Stimulated activated naive B cell treated with anti-CD40 and anti-IgM and Interleukin-4, amounts not matched to agents 10 μg/mL and 1 μg/mL and 100 μg/mL, for 72 hours (primary cell): ENCODE measurements at places on chromosomes 7 and 10.

GRCh38 chr10:91201213-91201996 lies 19.1 kb upstream of the PCGF5 start:
- peaks cover 17% of the 10 kb centered on the region for H3K36me3 ChIP-seq
- H3K4me3 ChIP-seq, result peak overlapping the region; percentile 68
- peaks cover 87% of the 10 kb centered on the region for H3K4me1 ChIP-seq
- peak overlapping the region; percentile 95 for H3K27ac ChIP-seq

DNA sequence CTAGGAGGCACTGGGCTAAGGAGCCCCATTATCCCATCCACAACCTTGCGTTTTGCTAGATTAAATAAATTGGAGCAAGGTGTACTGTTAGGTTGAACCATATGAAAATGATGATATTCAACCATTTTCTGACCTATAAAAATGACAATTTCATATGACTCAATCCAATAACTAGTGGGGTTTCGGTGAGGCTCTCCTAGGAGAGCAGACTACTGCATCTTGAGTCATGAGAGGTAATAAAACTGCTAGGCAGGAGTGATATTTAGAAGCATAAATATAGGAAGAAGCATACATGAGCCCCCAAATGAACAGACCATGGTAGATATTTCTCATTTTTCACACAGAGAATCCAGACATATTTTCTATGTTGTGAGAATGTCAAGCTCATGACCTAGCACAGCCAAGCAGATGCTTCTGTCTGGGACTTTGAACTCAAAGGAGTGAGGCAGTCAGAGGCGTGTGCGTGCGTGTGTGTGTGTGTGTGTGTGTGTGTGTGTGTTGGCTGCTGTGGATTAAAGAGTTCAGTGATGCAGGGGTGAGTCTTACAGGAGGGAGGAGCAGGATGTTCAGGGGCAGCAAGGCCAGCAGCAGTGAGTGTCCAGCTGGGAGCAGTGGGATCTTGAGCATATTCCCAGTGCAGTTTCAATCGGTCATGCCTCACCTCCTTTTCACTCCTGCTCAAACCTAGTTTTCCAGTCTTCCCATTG lies 17.8 kb upstream of the WDR11 start:
- peaks cover 3% of the 10 kb centered on the region for H3K36me3 ChIP-seq
- H3K4me1 ChIP-seq, result peaks cover 3% of the 10 kb centered on the region
- H3K4me3 ChIP-seq, result no peak overlapping the region

- DNase-seq, result no peak
- H3K27ac ChIP-seq, result peak overlapping the region; percentile 82
- peaks cover 59% of the 10 kb centered on the region for H3K4me1 ChIP-seq
- H3K27me3 ChIP-seq, result peaks cover 85% of the 10 kb centered on the region
- H3K4me3 ChIP-seq, result peak overlapping the region; percentile 67
Measured at GRCh38 chr7:101174322-101174854, 5.7 kb downstream of the NAT16 start.

- H3K4me3 ChIP-seq, result no peak overlapping the region
- DNase-seq, result no peak
- H3K36me3 ChIP-seq, result no peaks in the 10 kb centered on the region
- no peaks in the 10 kb centered on the region for H3K27me3 ChIP-seq
- no peak overlapping the region for H3K27ac ChIP-seq
- peaks cover 11% of the 10 kb centered on the region for H3K4me1 ChIP-seq
Measured at GRCh38 chr7:94030634-94031033, 26.5 kb upstream of the BET1 start.

GRCh38 chr10:60170250-60170649 lies 219.4 kb downstream of the ANK3 start:
- no peaks in the 10 kb centered on the region for H3K4me1 ChIP-seq
- H3K4me3 ChIP-seq, result no peak overlapping the region
- DNase-seq, result no peak
- H3K27ac ChIP-seq, result no peak overlapping the region

DNA sequence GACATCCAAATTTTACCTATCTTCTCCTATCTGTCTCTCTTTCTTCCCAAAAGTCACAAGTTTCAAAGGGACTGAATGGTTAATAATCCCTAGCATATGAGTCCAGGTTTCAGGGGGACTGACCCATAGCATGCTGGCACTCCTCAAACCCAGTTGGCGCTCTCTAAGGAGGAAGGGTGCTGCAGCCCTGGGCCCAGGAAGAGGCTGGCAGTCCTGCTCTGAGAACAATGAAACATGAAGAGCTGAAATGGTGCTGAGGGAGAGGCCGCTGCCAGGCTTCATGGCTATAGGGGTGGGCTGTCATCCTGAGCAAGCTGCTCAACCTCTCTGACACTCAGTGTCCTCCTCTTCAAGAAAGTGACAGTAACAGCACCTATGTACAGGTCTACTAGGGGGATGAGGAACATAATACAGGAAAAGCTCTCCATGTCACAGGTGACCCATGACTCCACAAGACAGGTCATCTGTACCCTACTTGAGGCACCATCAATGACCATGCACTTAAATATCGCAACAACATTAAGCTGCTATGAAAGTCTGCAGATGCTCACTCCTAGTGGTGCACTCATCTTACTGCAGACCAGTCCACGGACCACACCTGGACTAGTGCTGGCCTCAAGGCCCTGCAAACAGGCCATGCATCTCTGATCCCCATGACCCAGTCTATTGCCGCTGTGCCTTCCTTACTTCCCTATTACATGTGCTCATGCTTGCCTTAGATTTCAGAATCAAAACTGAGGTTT lies 17.0 kb downstream of the COBL start:
- DNase-seq, result no peak
- no peak overlapping the region for H3K4me3 ChIP-seq
- peaks cover 9% of the 10 kb centered on the region for H3K27me3 ChIP-seq

GRCh38 chr7:17986851-17987250 lies 40.8 kb downstream of the PRPS1L1 start:
- no peak for DNase-seq
- H3K27me3 ChIP-seq, result peaks cover 5% of the 10 kb centered on the region
- H3K36me3 ChIP-seq, result no peaks in the 10 kb centered on the region

- no peaks in the 10 kb centered on the region for H3K27me3 ChIP-seq
- no peaks in the 10 kb centered on the region for H3K4me1 ChIP-seq
Measured at GRCh38 chr10:121873236-121873635, 54.6 kb downstream of the ATE1 start.

- H3K4me3 ChIP-seq, result no peak overlapping the region
- no peaks in the 10 kb centered on the region for H3K27me3 ChIP-seq
- peaks cover 26% of the 10 kb centered on the region for H3K36me3 ChIP-seq
- H3K4me1 ChIP-seq, result peaks cover 14% of the 10 kb centered on the region
Measured at GRCh38 chr7:91850455-91850854, 30.0 kb downstream of the MTERF1 start.

- peaks cover 4% of the 10 kb centered on the region for H3K27me3 ChIP-seq
- H3K27ac ChIP-seq, result no peak overlapping the region
- H3K4me3 ChIP-seq, result no peak overlapping the region
- peaks cover 8% of the 10 kb centered on the region for H3K36me3 ChIP-seq
- H3K4me1 ChIP-seq, result peaks cover 4% of the 10 kb centered on the region
- DNase-seq, result no peak
Measured at GRCh38 chr7:495326-495725, 24.3 kb downstream of the PDGFA start.

DNA sequence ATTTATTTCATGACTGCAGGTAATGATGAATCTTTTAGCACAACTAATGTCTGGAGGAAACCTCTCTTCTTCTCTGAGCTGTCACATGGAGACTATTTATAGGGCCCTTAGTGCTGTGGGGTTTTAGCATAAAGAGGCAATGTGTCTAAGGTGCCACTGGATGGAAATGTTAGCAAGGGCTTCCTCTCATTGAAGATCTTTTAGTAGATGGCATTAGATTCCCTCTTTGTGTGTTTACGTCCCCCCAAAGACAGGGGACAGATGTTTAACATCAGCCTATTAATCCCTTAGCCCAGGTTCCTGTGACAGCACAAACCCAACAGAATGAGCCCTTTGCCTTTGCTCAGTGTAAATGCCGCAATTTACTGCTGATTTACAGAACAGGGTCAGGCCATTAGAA lies 208.6 kb downstream of the SKAP2 start:
- no peaks in the 10 kb centered on the region for H3K4me1 ChIP-seq
- no peak overlapping the region for H3K27ac ChIP-seq
- no peaks in the 10 kb centered on the region for H3K27me3 ChIP-seq

DNA sequence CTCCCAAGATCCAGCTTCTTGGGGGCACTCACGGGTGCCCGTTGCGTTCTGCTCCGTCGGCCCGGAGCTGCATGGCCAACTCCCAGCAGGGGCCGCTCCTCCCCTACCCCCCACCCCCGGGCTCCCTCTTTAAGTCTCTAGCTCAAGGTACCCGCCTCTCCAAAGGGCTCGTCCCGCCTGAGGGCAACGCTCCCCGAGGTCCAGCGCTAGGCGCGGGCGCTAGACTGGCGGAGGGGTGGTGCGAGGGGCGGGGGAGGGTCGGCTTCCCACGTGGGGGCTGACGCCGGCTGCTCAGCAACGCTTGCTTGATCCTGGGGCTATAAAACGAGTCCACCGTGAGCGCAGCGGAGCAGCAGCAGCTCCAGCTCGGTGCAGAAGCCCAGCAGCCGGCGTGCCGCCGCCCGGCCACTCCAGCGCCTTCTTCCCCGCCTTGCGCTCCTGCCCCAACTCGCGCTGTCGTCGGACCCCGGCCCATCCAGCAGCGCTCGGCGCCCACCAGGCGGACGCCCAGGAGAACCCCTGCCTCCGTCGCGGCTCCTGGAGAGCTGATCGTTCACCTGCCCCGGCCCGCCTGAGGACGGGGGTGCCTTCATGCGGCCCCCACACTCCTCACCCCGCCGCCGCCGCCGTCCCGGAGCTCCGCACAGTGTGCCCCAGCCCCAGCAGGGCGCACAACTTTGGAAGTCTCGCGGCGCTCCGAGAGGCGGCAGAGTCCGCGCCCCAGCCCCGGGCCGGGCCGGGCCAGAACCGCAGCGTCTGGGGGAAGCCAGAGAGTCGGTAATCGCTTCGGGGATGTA lies at the start of gene ADRA2A:
ADRA2A (plus strand) TSS at position 348 of the 797 bp plus-strand sequence. CDS start 968 bp downstream, outside the sequence.
- peak; percentile 21 for DNase-seq
- H3K4me1 ChIP-seq, result peaks cover 10% of the 10 kb centered on the region
- H3K4me3 ChIP-seq, result peak within 1 kb of the TSS; percentile 80
- peaks cover 9% of the 10 kb centered on the region for H3K36me3 ChIP-seq

DNA sequence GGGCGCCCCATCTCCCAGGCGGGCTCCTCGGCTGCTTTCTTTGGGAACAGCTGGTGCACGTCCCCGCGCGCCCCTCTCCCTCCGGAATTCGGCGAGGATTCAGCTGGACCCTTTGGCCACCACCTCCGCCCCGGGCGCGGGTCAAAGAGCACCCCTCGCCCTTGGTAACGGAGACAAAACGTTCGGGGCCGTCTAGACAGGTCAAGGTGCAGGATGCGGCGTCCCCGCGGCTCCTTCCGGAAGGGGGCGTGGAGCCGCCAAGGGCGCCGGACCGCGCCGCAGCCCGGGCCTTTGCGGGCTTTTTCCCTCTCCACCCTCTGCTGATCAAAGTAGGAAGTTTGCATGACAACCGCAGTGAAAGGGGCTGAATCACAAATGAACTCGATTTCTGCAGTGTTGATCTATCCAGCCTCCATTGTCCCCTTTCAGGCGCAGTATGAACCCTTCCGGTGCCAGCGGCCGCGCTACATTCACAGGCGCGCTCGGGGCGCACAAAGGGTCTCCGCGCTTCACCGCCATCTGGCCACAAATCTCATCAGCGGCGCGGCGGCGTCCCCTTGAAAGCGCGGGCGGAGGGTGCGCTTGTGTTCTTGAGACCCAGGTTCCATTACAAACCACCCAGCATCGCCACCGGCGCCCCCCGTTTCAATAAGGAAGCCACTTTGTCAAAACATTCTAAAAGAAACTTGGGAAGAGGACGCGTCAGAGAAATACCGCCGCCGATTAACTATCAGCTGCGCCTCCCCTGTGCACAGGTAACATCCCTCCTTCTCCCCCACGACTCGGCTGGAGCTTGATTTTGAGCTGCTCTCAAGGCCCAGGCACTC lies 36.4 kb downstream of the CNPY1 start:
- no peak for DNase-seq
- peaks cover 16% of the 10 kb centered on the region for H3K4me1 ChIP-seq
- peaks cover 5% of the 10 kb centered on the region for H3K36me3 ChIP-seq
- H3K27ac ChIP-seq, result peak overlapping the region; percentile 85
- H3K4me3 ChIP-seq, result peak overlapping the region; percentile 65
- peaks cover 54% of the 10 kb centered on the region for H3K27me3 ChIP-seq

- H3K27ac ChIP-seq, result peak overlapping the region; percentile 94
- H3K4me1 ChIP-seq, result peaks cover 55% of the 10 kb centered on the region
- no peak for DNase-seq
- no peaks in the 10 kb centered on the region for H3K36me3 ChIP-seq
- H3K4me3 ChIP-seq, result peak overlapping the region; percentile 36
Measured at GRCh38 chr10:14751921-14752320, 22.8 kb downstream of the FAM107B start.

DNA sequence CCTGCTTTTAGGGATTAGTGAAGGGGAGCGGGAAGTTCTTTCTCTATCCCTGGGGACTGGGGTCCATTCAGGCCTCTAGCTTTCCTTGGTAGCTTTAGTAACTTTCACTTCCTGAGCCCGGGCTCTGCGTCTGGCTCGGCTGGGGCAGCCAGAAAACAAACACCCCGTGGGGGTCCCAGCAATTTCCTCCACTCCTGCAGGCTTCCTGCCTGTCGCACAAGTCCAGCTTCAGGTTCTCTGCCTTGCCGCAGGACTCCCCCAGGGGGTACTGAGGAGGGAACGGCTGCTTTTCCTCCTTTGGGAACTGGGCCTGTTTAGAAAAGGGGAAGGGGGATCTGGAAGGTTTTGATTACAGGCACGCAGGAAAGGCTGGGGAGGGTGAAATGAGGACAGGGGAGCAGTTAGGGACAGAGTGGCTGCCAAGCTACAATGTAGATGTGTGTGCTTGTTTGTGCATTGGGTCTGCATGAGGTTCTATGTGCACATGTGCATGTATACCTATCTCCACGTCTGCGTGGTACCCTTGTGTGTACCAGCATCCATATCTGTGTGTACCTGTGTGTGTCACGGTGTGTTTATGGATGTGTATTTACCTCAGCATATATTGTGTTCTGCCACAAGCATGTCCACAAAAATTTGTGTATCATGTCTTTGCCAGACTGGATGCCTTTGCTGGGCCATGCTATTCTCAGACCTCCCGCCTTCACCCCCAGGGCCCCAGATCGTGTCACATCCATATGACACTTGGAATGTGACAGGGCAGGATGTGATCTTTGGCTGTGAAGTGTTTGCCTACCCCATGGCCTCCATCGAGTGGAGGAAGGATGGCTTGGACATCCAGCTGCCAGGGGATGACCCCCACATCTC lies 2.0 kb downstream of the KAZALD1 start:
- peaks cover 27% of the 10 kb centered on the region for H3K27me3 ChIP-seq
- no peak for DNase-seq
- peaks cover 65% of the 10 kb centered on the region for H3K4me1 ChIP-seq
- no peak overlapping the region for H3K4me3 ChIP-seq
- peak overlapping the region; percentile 65 for H3K27ac ChIP-seq

DNA sequence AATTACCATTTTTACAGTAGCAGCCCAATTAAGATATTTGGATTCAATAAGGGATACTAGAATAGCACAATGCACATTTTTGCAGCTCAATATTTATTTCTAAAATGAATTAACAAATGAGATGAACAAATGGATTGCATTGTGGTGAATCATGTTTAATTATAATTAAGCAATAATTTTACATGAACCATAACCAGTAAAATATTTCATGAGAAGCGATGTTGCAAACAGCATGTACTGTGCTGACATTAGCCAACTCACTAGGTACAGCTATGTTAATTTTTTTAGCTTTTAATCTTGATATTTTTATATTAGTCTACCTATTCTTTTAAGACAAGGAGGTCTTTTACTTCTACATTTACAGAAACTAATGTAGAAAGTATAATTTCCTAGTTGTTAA lies 399.1 kb upstream of the AKR1E2 start:
- H3K4me3 ChIP-seq, result no peak overlapping the region
- no peaks in the 10 kb centered on the region for H3K4me1 ChIP-seq
- no peak for DNase-seq
- no peaks in the 10 kb centered on the region for H3K27me3 ChIP-seq
